Endothelial cell of coronary artery (primary cell): ENCODE measurements at places on chromosomes 4 and X. TPM values are rescaled to one million over a fixed set of nuclear protein-coding genes. Genes with fewer than 3 reads are reported as not detected.

The LGI2 gene
- total RNA-seq = under 0.01 TPM in 2 replicates

The SMIM31 gene
- total RNA-seq = not detected in 2 replicates

The TMLHE gene
- 9.5 and 10.3 TPM in 2 replicates for total RNA-seq

The CFAP99 gene
- under 0.01 and 0.09 TPM in 2 replicates for total RNA-seq
